Bronchial epithelial cell (primary cell): ENCODE measurements at places on chromosomes 4 and X. TPM values are rescaled to one million over a fixed set of nuclear protein-coding genes. Genes with fewer than 3 reads are reported as not detected.
A peak's percentile ranks its signal among the peaks of the same experiment; 100 is the strongest.

GRCh38 chr4:121726642-121727268 lies 30.0 kb upstream of the ANXA5 start:
- peak; percentile 78 for DNase-seq

GRCh38 chr4:89661173-89661899 lies 175.6 kb downstream of the SNCA start:
- DNase-seq: peak; percentile 91

DNA sequence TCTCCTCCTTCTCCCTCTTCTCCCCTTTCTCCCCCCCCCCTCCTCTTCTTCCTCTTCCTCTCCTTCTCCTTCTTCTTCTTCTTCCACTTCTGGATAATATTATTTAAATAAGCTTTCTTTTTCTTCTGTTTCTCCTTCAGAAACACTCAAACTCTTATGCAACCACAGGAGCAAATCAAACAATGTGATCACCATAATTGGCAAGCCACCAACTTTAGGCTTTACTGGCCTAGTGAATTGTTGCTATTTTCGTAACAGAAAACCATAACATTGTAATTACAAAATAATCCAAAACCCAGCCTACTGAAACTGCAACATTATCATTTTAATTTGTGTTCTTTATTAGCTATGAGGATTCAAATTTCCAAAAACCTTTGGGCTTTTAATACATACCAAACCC lies 14.3 kb downstream of the DCAF8L1 start:
- peak; percentile 60 for DNase-seq

GRCh38 chr4:25290490-25291067 lies 22.0 kb upstream of the ZCCHC4 start:
- DNase-seq: no peak

DNA sequence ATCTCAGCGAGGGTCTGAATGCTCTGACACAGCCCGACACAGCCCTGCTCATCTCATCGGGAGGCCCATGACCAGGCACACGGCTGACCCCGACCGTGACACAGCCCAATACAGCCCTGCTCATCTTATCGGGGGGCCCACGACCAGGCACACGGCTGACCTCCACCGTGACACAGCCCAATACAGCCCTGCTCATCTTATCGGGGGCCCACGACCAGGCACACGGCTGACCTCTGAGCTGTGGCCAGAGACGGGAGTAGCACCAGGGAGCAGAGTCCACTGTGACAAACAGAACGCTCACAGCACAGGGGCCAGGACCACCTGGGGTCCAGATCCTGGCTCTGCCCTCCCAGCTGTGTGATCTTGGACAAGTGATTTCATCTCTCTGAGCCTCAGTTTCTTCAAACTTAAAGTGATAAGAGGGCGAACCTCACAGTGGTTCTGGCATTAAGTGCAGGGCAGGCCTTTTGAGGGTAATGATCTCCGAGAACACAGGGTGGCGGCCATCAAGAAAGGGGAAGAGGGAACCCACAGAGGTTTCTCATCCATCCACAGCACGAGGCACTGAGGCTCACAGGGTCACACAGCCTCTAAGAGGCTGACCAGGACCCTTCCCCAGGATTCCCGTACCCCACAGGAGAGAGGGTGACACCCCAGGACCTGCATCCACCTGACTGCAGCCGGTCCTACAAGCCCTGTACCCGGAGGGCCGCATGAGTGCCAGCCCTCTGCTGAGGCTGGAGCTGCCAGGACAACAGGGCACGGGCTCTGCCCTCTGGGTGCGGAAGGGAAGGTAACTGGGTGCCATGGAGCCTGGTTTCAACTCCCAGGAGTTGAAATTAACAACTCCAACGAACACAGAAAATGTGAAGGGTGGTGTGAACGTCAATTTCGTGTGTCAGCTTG lies 60.1 kb downstream of the WFS1 start:
- no peak for DNase-seq

- DNase-seq: no peak
These were observed 17.2 kb upstream of the FAT1 start for GRCh38 chr4:186740822-186741221.

DNA sequence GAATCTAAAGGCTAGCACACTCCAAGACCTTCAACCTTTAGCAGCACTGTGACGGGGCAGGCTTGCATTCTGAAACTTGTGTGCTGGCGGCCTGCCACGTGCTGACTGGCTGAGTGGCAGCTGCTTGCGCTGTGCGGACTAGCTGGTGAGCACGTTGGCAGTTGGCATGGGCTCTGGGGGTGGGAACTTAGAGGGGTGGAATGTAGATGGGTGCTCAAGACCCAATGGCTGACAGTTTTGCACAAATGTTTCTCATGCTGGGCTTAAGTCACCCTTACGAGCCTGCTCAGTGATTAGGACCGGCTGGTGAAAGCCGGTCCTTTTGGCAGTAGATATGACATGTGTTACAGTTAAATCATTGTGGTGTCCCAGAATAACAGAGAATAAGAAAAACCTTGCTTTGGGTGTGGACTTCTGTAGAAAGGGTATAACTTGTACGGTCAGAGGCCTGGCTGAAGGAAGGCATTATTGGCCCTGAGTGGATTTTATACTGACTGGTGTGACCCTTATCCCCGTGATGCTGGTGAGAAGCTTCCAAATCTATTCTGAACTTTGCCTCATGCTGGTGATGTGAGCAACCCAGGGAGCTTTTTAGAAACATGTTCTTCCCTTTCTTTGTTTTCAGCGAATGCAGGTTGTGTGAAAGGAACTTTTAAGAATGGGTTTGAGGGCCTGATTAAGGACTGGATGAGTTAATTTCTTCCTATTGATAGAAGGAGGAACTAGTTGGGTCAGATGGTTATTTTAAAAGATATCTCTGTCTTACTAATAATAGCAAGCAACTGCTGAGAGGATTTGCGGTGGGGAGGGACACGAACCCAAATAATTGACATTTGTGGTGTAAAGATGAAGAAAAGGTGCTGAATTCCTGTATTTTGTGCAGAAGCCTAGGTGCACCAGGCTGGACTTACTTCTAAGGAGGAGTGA lies 107.4 kb upstream of the SLC4A4 start:
- DNase-seq: peak; percentile 78

DNA sequence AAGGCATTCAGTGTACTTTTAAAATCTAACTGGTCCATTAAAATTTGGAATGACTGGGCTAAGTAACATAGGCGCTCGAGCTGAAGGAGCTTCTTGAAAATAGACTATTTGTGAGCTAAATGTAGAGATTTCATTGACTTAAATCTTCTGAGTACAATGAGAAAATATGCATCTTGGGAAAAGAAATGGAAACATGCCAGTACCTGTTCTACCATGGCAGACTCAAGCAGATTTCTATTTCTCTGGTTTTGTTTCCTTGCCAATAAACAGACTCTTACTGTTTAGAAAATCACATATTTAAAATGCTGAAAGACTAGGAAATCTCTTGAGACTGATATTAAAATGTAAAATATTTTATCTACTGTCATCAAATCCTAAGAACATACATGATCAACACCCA lies 678.1 kb downstream of the FAT4 start:
- peak; percentile 32 for DNase-seq

DNA sequence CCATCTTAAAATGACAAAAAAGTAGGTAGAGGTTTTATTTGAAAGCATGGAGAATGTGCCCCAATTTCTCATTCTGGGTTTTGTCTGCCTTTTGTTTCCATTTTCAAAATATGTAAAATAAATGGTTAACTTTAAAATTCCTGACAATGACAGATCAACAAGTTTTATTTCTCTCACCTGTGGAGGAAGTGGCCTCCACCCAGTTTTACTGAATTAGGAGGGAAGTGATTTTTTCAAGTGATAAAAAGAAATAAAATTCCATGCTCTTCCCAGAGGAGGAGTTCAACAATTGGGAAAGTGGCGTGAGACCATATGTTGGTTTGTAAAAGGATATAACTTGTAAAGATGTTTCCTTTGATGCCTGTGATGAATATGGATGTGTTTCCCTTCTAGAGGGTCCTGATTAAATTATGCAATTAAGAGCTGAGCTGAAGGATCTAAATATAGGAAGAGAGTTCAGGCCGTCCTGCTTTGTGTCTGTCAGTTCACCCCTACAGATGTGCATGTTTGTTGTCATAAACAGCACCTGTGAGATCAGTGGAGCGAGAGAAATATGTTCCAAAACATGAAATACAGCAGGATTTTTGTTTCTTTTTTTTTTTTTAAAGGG lies 19.5 kb downstream of the SMAD1 start:
- DNase-seq: no peak

GRCh38 chr4:151540728-151541388 lies 131.9 kb downstream of the FHIP1A start:
- peak; percentile 100 for DNase-seq

DNA sequence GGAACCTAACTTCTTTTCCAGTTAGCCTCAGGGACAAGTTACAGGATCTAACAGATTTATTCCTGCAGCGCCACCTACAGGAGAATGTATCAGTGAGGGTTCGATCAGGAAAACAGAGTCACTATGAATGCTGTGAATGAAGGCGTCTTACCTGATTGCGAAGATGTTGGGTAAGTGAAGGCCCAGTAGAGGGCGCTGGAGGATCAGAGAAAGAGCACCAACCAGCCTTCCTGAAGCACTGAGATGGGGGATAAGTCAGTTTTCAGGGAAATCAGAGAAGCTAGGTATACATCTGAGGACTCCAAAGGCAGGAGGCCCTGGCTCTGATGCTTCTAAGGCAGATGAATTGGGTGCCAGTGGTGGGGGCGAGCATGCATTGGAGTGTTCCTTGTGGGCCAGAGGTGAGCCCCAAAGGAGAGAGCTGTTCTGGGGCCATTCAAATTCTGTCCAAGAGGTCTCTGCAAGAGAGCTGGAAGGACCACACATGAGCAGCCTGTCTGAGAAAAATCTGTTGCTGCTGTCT lies 169.9 kb upstream of the AADAT start:
- DNase-seq: peak; percentile 90

- DNase-seq: no peak
These were observed 3.7 kb upstream of the OSTC start for GRCh38 chr4:108646706-108647105.

DNA sequence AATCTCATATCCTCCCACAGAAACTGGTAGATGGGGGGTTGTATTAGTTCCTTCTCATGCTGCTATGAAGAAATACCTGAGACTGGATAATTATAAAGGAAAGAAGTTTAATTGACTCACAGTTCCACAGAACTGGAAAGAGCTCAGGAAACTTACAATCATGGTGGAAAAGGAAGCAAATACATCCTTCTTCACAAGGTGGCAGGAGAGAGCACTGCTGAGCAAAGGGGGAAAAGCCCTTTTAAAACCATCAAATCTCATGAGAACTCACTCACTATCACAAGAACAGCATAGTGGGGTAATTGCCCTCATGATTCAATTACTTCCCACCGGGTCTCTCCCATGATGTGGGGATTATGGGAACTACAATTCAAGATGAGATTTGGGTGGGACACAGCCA lies 250.5 kb upstream of the GPRIN3 start:
- DNase-seq: peak; percentile 32

DNA sequence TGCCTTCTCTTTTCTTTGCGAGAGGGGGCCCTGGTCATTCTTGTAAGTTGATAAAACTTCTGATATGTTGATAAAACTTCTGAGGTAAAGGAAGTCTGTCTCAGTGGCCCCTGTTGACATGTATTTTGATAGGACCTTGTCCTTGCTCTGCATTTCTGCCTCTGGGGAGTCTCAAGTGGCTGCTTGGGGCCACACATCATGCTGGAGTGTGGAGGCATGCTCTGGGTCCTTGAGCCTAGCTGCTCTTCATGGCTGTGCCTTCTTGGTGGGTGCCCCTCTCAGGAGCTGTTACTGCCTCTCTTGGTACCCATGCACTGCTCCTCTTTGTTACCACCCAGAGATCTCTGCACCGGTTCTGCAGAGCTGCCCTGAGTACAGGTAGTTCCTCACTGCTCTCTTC lies 14.2 kb downstream of the NSD2 start:
- DNase-seq: no peak

DNA sequence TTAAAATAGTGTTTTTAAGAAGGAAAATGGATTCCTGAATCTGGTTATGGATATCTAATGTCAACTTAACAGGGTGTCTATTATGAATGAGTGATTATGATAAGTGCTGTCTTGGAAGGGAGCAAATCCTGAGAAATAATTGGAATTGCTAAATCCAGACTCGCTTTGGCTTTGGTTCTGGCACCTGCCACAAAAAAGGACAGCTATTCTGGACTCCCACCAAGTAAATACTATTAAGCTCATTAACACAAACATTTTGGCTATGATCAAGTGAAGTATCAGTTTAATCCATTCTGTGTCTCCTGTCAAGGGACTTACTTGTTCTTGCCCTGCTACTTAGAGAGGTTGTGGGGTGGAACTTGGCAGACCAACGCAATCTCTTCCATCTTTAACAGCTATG lies 403.7 kb downstream of the CENPC start:
- DNase-seq: no peak

DNA sequence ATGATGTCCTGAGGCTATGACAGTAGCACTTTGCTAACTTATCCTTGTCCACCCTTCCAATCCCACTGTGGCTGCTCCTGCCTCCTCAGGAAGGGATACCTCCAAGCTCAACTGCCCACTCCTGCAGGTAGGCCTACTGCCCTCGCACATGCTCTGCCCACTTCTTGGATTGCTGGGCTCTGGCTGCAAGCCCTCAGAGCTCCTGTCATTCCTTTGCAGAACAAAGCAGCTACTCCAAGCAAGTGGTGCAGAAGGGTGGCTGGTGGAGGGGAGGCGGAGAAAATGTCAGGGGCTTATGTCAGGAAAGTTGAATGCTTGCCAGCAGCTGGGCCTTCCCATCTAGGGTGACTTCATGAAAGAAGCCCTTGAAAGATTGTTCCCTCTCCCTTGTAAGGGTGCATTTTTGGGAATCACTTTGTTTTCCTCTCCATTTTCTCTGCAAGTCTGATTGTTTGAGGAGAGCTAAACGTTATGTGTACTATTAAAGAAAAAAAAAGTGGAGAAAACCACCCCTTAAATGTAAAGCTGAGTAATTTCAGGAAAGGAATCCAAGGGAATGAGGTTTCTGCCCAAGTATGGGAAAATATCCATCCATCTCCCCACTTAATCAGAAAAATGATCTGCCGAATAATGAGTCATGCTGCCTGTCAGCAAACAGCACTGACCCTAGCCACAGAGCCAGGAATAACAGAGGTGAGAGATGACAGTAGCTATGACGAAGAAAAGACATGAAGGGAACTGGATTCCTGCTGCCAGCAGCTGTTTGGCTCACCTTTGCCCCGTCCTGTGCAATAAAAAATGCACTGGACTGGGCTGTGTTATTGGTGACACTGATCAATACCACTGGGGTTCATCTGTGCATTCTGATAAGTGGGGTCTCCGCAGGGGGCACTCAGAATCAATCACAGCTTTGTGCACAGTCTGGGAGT lies 102.0 kb downstream of the RTL5 start:
- DNase-seq: peak; percentile 82

- DNase-seq: no peak
These were observed 343 bp downstream of the DACH2 start for GRCh38 chrX:86148594-86148993.

Gene ATP8A1
- 1.4 and 2.1 TPM in 2 replicates for total RNA-seq

Gene TEC
- total RNA-seq: 0.53 and 2.8 TPM in 2 replicates

Gene KCND1
- 0.26 and 0.64 TPM in 2 replicates for total RNA-seq

Gene FGF13
- 1.2 and 6.8 TPM in 2 replicates for total RNA-seq

Gene PCDH18
- total RNA-seq: under 0.01 and 1.6 TPM in 2 replicates
